KBM-7 (cell line): ENCODE measurements at places on chromosomes 5 and 9.
A peak's percentile ranks its signal among the peaks of the same experiment; 100 is the strongest.

DNA sequence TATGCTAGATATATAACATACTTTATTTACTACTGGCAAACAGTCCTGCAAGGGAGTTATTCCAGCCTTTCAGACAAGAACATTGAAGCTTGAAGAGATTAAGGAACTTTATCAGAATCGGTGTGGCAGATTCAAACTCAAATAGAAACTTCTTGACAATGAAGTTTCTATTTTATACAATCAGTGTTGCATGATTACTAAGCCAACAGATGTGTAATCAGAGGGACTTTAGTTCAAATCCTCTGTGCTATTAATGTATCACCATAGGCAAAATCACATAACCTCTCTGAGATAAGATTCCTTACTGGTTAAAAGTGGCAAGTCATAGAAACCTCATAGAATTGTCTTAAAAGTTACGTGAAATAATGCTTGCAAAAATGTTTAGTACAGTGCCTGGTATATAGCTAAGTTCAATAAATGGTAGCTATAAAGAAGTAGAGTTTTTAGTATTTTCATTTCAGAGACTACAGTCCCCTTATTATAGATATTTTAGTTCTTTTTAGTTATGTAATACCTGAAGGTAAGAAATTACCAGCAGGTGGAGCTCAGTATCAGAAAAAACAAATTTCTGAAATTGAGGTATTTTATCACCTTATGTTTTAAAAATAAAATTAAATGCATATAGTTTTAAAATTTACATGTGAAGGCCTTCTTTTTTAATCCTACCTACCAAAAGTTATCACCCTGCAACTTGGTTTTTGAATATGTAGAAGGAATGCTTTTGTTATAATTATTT, 172.1 kb downstream of the FER start:
- peak; percentile 9 for DNase-seq

- DNase-seq, result no peak
These were observed 3.6 kb downstream of the GLDC start for GRCh38 chr9:6641961-6642360.

DNA sequence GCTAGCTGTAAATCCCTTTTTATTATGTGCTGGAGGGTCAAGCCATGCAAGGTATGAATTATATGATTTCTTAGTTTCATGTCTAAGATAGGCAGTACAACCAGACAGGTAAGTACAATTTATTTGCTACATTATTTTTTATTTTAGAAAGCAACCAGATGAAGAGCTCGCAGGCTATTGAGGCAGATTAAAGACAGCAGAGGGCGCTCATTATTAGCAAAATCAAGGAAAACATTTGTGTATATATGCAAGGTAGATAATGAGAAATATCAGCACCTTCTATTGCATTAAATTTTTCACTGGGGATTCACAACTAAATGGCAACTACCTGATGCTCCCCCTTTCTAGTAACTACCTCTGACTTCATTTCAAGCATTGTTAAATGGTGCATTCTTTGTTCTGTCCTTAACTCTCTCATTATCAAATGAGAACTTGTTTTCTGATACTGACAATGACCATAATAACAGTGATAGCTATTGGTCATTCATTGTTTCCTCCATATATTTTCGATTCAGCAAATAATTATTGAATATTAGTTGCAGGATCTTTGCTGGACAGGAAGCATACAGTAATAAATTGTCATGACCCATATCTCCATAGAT, 8.6 kb downstream of the SCGB3A2 start:
- peak; percentile 62 for DNase-seq

DNA sequence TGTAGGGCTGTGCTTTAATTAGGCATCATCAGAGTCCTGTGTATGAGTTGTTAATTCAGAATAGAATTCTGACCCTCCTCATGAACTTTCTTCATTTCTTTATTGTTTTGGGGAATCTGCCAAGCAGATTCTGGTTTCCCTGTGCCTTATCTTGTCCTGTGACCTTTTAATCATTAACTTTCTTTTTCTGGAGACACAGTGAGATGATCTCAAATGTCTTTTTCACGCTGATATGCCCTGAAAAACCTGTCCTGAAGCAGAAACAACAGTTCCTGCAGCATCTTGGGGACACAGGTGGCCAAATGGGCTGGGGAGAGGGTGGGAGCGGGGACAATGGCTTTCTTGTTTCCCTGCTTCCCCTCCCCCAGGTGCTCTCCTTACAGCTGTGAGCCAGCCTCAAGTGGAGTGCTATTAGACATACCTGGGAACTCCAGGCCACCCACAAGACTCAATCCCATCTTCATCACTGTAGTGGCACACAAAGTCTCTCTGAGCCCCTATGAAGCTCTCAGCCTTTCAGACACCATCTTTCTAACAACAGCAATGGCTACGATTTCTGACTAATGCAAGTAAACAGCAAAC, 213.8 kb downstream of the ATP10B start:
- no peak for DNase-seq

GRCh38 chr5:33639474-33639873, 198.7 kb downstream of the TARS1 start:
- DNase-seq, result no peak

- DNase-seq, result peak; percentile 71
These were observed 368 bp downstream of the SH3TC2 start for GRCh38 chr5:149062371-149063016.

GRCh38 chr9:33166231-33167083, 679 bp downstream of the B4GALT1 start:
- peak; percentile 40 for DNase-seq

GRCh38 chr5:19886123-19886917, 101.7 kb downstream of the CDH18 start:
- no peak for DNase-seq

GRCh38 chr9:127202461-127203169, 62.0 kb upstream of the GARNL3 start:
- no peak for DNase-seq

DNA sequence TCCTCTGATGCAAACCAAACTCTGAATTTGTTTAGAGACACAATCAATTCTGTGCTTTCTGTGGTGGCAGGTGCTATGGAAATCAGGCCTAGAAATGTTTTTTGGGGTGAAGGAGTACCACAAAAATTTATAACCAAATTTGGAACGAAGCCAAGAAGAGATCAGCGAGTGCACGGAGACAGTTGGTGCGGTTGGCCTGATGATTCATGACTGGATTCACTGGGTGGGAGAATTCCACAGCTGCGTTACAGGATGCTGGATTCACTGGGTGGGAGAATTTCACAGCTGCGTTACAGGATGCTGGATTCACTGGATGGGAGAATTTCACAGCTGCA, 135.6 kb upstream of the IRX4 start:
- no peak for DNase-seq

GRCh38 chr5:95281226-95281625, 3.7 kb downstream of the MCTP1 start:
- no peak for DNase-seq

DNA sequence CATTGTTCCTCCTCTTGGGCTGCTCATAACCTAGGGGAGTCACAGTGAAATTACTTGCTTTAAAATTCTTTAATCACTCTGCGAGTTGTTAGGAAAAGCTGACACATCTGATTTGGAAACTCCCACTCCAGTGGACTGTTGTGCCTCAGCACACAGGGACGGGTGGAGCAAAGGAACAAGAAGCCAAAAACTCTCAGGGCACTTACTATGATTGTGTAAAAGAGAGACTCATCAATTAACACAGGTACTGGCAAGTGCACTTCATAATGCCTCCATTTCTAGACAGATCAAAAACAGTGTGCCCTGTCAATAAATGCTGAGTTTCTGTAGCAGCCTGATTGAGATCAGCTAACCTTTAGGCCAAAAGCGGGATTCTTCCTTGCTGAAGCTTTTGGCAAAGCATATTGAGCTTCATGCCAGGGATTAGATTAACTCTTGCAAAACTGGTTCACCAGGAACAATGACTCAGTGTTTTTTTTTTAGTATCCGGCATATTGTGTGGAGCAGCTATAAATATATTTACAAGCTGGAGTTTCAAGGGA, 55.9 kb downstream of the TMC1 start:
- DNase-seq, result no peak

GRCh38 chr5:72841756-72842535, 25.5 kb downstream of the TNPO1 start:
- no peak for DNase-seq

GRCh38 chr5:78993165-78993564, 8.1 kb upstream of the ARSB start:
- DNase-seq, result no peak

- no peak for DNase-seq
These were observed 67.8 kb downstream of the PSD2 start for GRCh38 chr5:139863361-139863760.

GRCh38 chr5:116632890-116633289, 58.3 kb upstream of the SEMA6A start:
- DNase-seq, result no peak

DNA sequence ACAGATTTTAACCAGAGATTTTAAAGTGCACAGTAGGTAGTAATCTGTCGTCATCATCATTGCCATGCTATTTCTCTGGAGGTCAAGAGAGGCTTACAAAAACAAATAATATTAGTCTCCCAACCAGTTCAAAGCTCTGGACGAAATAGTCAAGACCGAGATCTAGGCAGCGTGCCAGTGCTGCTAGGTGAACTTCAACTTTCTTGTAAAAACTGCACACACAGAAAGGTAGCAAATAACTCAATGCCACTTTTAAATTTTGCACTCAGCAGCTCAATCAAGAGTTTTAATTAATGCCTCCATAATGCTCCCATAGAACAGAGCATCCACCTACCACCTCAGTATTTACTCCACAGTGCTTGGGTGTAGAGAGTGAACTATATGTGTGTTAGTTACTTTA, 656.8 kb downstream of the IRX1 start:
- DNase-seq, result no peak

- no peak for DNase-seq
These were observed 421.7 kb upstream of the TYRP1 start for GRCh38 chr9:12271421-12271891.

DNA sequence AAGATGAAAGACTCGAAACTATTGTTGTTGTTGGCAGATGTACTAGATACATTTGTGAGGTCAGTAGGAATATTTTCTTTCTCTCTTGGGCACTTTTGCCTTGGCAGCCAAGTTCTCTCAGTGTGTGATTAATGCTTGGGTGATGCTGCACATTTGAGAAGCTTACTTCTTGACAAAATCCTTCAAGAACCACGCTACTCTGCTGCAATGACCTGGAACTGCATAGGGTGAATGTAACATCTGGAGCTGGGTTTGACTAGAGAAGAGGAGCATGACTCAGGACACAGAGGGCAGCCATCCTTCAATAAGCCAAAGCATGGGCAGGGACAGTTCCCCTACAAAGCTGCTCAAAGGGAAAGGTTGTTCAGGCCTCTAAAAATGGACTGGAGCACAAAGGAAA, 75.5 kb upstream of the PUM3 start:
- DNase-seq, result no peak

DNA sequence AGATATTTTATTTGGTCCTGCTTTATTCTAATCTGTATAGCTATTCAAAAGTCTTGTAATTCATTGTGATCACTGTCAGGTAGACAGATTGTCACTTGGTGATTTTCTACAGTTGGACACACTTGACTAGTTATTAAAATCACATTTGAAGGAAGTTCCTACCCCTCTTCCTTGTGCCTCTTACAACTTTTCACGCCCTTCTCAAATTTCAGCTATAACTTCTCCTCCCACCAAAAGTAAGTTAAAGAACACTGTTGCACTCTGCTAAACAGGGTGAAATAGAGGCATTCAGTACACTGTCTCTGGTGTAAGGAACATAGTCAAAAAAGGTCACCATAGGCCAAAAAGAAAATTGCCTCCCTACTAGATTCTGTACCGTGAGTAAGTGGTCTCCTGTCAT, 142.1 kb upstream of the POU5F2 start:
- peak; percentile 34 for DNase-seq

DNA sequence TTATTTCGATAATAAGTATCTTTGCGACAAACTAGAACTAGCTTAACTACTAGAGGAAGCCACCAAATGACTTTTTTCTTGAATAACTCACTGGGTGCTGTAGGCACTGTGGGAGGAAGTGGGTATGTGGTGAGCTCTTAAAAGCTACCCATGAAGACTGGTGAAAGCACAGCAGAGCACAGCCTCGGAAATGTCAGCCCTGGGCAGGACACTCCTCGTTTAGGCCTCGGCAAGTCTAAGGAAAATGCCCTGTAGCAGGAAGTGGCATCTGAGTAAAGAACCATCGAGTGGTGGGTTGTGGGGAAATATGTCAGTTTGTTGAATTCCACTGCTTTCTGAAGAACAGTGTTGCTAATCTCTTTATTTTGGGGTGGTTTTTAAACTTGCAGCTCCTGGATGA, 44.0 kb upstream of the NCS1 start:
- peak; percentile 59 for DNase-seq

DNA sequence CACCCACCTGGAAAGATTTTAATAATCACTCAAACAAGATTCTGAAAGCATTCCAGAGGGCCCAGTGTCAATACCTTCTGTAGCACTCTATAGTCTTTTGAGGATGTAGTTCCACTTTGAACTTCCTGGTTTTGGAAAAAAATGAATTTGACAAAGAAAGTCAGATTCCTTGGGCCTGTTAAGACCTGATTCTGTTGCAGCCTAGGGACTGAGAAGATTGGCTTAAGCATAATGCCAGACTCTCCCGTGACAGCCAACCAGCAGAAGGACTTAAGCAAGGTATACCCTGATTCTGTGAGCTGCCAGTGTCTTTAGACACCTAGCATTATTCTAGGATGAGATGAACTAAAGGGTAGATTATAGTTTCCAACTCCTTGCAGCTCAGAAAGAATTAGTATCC, 6.8 kb downstream of the SPINK5 start:
- no peak for DNase-seq

- DNase-seq, result no peak
These were observed 66.8 kb downstream of the LIX1 start for GRCh38 chr5:97075649-97076048.

- no peak for DNase-seq
These were observed 183.7 kb downstream of the ZNF462 start for GRCh38 chr9:107046692-107047091.

GRCh38 chr5:148290271-148291195, 21.7 kb upstream of the SPINK7 start:
- peak; percentile 3 for DNase-seq

GRCh38 chr5:147140558-147140957, 94.3 kb upstream of the STK32A start:
- no peak for DNase-seq
